Renal cortex interstitium (tissue), 15 donors: ENCODE measurements at places on chromosomes 1 and 21.

- DNase-seq, result no peak
Measured at GRCh38 chr1:169739980-169740379, 6.1 kb upstream of the SELE start.

GRCh38 chr1:66305927-66306326 lies 228.0 kb upstream of the SGIP1 start:
- no peak for DNase-seq

GRCh38 chr21:46347203-46347550 lies 23.2 kb downstream of the PCNT start:
- DNase-seq, result no peak

- no peak for DNase-seq
Measured at GRCh38 chr1:8538502-8538901, 220.6 kb downstream of the SLC45A1 start.

GRCh38 chr21:45972716-45973474 lies 8.7 kb upstream of the COL6A1 start:
- DNase-seq, result peak; percentile 89

DNA sequence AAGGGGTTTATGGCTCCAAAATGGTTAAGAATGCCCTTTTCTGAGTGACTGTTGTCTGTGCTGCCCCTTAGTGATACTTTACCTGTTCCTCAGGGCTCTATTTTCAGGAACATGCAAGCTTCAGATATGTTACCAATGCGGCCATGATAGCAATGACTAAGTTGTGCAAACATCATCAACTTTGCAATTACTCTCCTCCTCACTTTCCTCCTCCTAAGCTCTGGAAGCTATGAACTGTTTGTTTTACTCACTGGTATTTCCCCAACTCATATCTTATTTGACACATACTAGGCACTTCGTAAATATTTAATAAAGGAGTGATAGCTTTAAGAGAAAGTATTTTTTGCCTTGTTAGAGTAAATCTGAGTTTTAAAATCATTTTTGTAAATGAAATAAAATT lies 53.8 kb downstream of the RWDD3 start:
- no peak for DNase-seq

GRCh38 chr1:85865213-85865612 lies 157.0 kb upstream of the ZNHIT6 start:
- DNase-seq, result no peak

- DNase-seq, result peak; percentile 72
Measured at GRCh38 chr21:31872452-31873274, at the start of gene HUNK. Gene HUNK, plus strand, starts transcription at chr21:31873020. Its CDS starts 655 bp downstream, at chr21:31873675.

GRCh38 chr21:35547946-35548774 lies 499.1 kb upstream of the RUNX1 start:
- no peak for DNase-seq

DNA sequence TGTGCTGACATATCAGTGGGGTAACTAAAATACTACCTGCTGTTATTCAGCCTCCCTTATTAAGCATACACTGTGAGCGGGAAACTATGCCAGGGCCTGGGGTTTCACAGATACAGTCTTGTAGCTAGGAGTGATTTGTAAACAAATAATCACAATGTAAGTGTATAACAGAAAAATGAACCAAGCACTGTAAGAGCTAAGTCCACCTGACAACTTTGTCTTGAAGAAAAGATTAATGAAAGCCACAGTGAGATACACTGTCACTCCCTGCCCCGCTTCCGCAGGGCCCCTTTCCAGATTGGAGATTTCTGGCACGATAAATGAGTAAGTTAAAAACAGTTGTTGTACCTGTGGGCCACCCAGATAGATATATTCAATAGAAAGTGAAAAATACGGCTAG lies 4.8 kb downstream of the RCAN3 start:
- no peak for DNase-seq

DNA sequence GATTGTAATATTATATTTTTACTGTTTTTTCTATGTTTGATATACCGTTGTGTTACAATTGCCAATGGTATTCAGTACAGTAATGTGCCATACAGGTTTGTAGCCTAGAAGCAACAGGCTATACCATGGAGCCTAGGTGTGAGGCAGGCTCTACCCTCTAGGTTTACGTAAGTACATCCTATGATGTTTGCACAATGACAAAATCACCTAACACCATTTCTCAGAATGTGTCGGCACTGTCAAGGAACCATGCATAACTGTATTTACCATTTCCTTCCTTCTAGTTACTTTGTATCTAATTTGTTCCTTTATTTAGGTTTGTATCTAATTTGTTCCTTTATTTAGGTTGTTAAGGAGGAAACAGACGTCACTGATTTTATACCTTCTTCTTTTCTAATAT lies 9.9 kb downstream of the NPHP4 start:
- no peak for DNase-seq

DNA sequence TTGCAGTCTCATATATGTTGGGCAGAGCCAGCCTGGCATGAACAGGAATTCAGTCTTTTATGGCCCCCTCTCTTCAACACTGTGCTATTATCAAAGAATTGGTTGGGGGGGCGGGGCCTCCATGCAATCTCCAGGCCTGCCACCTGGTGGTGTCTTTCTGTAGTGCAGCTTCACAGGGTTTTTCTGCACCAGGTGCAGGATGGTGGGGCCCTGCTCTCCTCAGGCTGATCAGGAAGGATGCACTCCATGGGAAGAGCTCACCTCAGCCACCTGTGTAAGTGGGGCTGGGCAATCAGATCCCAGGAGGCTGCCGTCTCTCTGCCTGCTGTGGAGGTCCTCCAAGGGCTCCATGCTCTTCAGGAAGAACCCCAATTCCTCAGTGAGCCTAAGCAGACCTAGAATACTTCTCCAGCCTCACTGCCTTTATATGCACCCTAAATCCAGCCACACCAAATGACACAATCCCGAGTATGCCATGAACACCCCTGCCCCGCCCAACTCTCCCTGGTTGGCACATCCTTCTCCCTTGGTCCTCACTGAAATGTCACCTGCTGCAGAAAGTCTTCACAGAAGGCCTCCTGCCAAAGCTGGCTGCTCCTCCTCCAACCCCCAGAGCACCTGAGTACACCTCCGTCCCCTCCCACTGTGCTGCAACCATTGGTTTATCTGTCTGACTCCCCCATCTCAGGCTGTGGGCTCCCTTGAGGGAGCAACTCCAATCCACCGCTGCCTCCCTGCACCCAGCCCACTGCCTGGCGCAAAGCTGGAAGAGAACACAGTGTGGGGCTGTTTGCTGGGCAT lies 16.5 kb downstream of the STK40 start:
- DNase-seq, result no peak

GRCh38 chr21:18249672-18250071 lies 5.0 kb downstream of the CHODL start:
- no peak for DNase-seq

- DNase-seq, result no peak
Measured at GRCh38 chr21:14143999-14144398, 66.8 kb downstream of the LIPI start.

DNA sequence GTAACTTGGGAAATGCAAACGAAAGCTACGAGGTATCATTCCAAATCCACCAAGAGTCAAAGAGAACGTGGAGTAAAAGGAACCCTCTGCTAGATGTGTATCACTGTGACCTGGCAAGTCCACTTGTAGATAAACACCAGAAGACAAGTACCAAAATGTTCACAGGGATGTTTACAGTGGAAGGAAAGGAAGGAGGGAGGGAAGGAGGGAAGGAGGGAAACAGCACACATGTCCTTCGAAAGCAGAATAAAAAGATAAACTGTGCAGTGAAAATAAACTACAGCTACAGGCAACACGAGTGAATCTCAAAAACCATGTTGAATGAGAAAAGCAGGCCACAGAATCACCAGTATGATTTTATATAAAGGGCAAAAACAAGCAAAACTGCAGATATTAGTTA lies 59.9 kb downstream of the TP53BP2 start:
- DNase-seq, result no peak

DNA sequence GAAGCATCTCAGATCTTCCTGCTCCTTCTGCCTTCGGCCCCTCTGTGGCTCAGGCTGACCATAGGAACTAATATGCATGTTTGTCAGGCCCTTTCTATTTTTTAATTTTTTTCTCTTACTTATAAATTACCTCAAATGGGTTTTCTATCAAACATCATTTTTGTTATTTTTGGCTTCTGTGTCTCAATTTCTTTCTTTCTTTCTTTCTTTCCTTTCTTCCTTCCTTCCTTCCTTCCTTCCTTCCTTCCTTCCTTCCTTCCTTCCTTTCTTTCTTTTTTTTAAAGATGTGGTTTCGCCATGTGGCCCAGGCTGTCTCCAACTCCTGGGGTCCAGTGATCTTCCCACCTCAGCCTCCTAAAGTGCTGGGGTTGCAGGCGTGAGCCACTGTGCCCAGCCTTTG lies 36.2 kb upstream of the TLR5 start:
- no peak for DNase-seq

- no peak for DNase-seq
Measured at GRCh38 chr1:50342525-50342924, 80.7 kb downstream of the DMRTA2 start.

DNA sequence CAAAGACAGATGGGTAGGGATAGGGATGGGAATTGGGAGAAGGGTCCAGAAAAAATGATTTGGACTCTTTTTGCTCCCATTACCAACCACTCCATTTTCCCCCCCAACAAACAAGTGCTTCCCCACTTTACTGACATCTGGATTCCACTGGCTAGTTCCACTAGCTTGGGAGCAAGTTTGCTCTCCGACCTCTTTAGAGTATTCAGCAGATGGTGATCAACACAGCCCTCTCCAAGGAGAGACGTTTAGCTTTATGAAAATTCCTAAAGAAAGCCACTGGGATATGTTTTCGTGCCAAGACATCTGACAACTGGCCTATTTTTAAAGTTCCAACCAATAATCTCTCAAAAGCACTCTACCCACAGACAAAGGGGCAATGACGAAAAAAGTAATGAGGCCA lies 50.3 kb downstream of the ITPKB start:
- no peak for DNase-seq

DNA sequence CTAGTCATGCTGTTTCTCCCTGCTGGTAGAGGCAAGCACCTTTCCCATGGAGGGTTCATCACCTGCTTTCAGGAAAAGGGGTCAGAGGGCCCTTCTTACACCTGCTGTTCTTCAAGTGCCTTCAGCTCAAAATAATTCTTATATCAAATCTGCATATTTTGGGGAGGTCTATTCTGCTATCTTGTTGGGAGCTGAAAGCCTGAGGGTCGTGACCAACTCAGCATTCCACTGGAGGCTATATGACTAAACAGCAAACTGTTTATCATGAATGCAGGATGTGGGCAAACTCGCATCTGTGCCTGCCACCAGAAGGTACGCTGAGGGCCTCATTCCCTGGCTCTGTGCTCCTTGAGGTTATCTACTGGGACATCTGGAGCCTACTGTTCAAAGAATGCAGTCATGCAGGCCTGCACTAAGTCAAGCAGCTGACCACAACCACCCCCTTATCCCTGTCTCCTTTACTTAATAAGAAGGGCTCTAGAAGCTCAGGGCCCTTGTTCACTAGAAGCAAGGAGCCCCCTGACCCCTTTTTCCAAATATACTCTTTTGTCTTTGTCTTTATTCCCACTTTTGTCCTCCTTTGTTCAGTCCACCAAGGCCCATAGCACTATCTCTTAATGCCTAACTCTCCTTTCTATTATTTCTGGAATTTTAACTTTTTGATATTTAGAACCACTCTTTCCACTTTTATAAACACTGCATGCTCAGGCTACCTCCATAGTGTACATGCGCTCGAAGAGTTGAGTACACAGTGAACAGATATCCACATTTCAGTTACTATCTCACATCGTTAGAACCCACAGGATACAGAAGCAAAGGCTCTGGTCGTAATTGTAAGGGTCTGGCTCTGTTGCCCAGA lies 4.5 kb upstream of the TRIM17 start:
- no peak for DNase-seq

DNA sequence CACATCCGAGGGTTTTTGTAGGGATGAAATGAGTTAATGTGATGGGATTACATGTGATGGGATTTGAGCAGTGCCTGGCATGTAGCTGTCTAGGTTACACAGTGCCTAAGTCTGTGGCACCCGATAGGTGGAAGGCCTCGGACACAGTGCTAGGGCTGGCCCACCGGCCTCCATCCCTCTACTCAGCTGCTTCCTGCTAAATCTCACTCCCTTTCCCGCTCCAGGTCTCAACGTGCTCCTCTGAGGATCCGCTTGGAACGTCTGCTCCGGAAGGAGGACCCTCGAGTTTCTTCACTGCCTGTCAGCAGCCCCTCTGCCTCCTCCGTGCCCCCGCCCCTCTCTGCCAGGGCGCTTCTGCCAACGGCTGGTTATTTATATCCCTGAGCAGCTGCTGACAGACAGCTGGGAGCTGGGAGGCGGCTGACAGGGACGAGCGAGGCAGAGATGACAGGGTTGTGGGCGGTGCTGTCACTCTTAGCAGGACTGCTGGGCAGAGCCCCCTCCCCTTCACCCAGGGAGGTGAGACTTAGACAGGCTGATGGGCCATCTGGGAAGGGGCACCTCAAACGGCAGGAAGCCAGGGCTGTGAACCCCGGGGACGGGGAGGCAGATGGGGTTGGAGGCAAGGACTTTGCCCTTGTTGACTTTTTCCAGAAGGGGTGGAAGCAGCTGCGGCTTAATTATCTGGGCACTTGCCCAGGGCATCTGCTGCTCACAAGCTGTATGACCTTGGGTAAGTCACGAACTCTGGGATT lies 26.6 kb upstream of the LRRN2 start:
- no peak for DNase-seq

DNA sequence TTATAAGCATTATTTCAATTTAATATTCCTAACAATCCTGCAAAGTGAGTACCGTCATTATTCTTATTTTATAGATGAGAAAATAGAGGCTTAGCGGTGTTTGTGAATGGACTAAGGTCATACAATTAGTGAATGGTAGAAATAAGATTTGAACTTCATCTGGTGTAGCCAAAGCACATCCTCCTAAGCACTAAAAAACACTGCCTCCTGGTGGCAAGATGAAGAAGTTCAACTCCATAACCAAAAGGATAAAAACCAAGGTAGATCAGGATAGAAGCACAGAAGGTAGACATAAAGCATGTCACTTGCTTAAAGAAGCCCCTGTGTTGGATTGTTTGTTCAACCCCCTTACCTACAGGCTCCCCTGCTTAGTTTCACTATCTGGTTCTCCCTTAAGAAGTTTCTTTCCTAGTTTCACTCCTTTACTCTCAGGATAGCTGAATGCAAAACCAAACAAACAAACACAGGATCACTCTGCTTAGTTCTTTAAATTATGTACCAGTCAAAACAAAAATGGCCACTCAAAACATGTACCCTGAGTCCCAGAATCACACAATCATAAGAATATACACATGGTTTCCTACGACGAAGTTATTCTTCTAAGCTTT lies 12.7 kb upstream of the AIM2 start:
- no peak for DNase-seq

GRCh38 chr1:115842948-115843347 lies 2.0 kb upstream of the NHLH2 start:
- no peak for DNase-seq

- no peak for DNase-seq
Measured at GRCh38 chr1:899636-900317, 23.9 kb upstream of the SAMD11 start.

DNA sequence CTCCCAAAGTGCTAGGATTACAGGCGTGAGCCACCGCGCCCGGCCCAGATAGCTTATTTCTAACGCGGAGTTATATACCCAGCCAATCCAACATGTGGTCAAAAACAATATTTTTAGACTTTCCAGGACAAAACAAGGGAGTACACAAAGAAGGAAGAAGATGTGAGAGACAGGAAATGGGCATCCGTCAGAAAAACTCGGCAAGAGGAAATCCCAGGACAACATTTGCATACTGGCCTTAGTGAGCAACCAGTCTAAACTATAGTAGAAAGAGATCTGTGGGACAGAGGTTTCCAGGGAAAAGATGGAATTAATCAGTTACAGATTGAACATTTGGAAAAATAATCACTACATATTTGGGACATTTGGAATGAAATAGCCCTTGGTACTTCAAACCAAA lies 11.4 kb downstream of the ARMH1 start:
- no peak for DNase-seq

GRCh38 chr21:45994759-45995685 lies 13.5 kb downstream of the COL6A1 start:
- DNase-seq, result no peak
